ENCODE measurements at places on chromosomes 13 and 19. TPM values are rescaled to one million over a fixed set of nuclear protein-coding genes. Genes with fewer than 3 reads are reported as not detected.

DNA sequence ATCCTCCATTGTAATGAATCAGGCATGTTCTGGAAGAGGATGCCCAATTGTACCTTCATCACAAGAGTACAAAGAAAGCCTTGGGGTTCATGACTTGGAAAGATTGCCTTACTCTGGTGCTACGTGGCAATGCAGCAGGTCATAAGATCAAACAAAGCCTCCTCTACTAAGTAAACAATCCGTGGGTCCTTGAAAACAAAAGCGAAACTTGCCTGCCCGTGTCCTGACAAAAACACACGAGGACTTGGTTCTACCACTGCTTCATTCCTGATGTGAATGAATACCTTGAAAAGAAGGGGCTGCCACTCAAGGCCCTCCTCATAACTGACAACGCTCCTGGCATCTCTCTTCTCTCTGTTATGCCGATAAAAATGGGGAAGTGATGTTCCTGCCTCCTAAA, 18.9 kb downstream of the ZNF563 start:
- no peak for DNase-seq

- DNase-seq = no peak
Measured at GRCh38 chr19:2602391-2603181, 99.9 kb downstream of the GNG7 start.

DNA sequence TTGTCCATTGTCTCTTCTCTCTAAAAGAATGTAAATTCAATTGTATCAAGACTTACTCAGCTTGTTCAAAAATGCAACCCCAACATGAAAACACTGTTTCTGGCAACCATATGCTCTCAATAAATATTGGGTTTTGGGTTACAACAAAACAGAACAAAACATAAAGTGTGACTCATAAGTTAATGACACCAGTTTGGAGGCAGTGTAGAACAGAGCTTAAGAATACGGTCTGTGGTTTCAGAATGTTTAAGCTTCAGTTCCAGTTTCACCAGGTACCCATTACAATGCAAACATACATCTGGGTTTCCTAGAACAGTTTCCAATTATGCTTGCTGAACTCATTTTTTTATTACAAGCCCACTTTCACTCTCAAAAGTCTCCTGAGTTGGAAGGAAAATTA, 285.8 kb upstream of the PCDH9 start:
- no peak for DNase-seq

DNA sequence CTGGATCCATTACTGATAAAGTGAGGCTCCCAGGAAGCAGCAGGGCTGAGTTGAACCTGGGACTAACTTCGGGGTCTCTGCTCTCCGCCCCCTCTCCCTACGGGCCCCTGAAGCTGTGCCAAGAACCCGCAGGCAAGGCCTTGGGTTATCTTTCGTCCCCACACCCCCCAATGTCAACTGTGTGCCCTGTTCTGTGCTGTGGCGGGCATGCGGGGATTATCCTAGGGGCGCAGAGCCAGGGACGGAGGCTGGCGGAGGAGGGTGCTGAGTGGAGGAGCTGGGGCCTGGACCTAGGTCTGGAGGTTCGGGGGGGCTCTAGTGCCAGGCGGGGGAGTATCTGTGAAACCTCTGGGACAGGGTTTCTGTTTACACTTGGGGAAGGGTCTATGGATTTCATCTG, 26.4 kb downstream of the RFX1 start:
- DNase-seq = no peak

GRCh38 chr19:43798546-43799409, 3.5 kb downstream of the LYPD5 start:
- peak; percentile 84 for DNase-seq

GRCh38 chr19:1488282-1488601, 1.9 kb downstream of the PCSK4 start:
- no peak for DNase-seq

GRCh38 chr19:41416194-41416674, 10.9 kb downstream of the B3GNT8 start:
- no peak for DNase-seq

GRCh38 chr19:18809149-18809868, 18.2 kb upstream of the COMP start:
- no peak for DNase-seq

- no peak for DNase-seq
Measured at GRCh38 chr19:8210421-8211101, 1.4 kb downstream of the CERS4 start.

DNA sequence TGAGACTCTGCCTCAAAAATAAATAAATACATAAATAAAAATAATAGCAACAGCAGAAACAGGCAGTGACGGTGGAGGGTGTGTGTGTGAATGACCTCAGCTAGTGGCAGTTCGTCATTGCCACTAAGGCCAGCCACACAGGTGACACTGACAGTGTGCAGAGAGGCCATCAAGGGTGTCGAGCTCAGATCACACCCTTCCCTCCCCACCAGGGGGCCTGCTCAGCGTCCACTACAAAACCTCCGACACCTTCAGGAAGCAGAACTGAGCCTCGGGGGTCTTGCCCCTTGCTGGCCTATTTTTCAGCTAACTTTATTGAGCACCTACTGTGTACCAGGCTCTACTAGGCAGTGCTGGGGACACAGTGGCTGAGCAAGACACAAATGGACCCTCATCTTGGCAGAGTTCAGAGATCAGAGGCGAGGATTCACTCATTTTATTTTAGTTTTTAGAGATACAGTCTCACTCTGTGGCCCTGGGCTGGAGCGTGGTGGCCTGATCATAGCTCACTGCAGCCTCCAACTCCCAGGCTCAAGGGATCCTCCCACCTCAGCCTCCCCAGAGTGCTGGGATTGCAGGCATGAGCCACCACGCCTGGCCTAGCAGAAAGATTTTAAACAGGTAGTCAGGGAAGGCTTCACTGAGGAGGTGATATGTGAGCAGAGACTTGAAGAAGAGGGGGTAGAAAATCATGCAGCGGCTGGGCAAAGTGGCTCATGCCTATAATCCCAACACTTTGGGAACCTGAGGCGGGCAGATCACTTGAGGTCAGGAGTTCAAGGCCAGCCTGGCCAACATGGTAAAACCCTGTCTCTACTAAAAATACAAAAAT, 30.3 kb upstream of the SEMA6B start:
- DNase-seq = peak; percentile 46

DNA sequence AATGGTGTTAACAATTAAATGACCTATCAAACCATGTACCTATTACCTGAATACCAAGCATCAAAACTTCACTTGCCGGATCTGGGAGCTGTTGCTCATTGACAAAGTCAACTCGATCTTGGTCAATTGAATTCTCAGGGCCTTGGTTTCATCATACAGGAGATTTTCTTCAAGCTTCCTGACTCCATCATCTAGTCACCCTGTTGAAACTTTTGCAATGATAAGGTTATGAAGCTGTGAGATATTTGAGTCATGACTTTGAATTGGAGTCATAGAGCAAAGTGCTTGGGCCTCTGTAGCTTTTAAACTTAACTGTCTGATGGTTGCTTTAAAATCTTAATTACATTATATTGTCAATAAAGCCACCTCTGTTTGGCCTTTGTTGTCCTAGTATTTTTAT, 260.9 kb downstream of the COG6 start:
- no peak for DNase-seq

- peak; percentile 60 for DNase-seq
Measured at GRCh38 chr13:97226788-97227627, 4.9 kb downstream of the MBNL2 start.

DNA sequence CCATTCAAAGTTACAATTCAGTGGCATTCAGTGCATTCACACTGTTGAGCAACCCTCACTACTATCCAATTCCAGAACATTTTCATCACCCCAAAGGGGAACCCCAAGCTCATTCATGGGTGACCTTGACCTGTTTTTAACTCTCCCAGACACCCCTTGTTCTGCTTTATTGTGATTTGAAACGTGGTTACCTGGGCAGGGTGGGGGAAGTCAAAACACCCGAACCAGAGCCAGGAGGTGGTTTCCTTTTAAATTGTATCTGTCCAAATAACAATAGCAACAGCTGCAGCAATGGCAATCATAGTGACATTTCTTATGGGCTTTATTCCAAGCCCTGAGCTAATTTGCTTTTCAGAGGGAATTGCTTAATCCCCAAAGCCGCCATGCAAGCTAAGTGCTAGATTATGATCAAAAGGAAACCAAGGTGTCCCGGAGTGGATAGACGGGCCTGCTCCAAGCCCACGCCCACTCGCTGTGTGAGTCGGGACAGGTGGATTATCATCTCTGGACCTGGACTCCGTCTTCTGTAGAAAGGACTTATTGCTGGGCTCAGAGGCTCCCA, 6.1 kb downstream of the PTGIR start:
- peak; percentile 30 for DNase-seq

DNA sequence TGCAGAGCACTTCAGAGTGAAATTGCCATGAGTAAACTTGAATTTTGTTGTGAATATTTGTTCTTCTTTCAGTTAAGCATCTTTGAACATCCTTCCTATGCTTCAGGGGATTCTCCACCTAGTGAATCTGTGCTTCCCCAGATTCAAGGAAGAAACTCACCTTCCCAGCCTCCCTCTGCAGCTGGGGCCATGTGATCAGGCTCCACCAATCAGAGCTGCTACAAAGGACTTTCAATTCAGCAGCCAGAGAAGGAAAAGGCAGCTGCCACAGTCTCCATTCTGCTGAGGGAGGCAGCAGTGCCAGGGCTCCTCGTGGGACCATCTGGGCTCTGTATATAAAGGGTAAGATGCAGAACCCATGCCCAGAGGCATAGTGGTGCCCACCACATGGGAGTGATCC, 89.7 kb upstream of the SIAH3 start:
- no peak for DNase-seq

GRCh38 chr13:44929692-44930091, 59.6 kb downstream of the NUFIP1 start:
- DNase-seq = no peak

DNA sequence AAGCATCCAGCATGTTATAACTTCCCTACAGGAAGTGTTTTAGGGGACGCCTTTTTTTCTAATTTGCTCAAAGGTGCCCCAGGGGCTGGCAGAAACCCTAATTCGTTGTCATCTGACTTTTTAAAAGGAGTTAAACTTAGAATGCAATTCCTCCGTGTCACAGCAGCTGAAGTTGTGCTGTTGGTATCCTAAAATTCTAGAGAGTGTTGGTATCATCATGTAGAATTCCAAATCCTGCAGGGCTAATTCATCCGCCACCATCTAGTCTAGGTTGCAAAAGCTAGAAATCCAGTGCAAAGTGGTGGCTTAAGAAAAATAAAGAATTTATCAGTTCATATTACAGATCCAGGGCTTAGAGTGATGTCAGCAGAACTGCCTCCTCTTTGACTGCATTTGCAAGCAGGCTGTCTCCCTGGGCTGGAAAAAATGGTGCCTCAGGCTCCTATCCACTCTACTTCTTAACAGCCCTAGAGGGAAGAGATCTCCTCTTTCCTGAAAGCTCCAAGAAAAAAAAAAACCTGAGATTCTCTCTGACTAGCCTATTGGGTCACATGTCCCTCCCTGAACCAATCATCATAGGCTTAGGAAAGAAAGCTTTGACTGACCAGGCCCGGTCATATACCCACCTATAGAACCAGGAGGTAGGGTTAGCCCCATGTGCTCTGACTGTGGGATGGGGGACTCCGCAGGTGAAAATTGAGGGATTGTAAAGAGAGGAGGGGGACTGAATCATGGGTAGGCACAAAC, 73.0 kb downstream of the MAP4K1 start:
- DNase-seq = no peak

DNA sequence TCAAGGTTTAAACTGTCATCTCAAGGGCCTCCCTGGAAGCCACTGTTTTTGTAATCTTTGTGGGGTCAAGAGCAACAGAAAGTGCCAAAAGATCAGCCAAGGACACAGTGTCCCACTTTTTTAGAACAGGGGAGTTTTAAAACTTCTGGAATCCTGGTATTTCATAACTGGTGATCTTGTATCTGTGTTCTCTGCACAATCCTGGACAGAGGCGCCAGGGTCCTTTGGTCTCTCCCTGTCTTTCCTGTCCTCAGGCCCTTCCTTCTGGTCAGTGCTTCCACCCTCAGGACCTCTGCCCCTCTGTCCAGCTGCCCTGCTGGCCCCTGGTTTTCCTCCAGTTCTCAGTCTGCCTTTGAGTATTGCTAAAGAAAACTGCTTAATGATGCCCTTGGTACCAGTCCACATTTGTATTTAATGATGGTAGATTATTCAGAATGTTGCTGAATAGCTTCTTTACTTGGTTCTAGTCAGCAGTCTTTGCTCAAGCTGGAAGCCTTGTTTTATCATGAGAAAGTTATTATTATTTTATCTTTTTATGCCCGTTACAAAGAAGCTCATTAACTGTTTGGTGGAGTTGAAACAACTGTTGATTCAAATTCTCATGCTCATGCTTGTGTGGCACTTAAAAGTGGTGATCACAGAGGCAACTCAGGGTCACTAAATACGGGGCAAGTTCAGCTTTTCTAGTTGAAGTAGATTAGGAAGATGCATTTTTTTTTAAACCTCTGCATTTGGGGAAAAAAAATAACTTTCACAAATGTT, 47.5 kb downstream of the WASF3 start:
- DNase-seq = no peak

GRCh38 chr13:72284791-72285190, 417.8 kb upstream of the DACH1 start:
- DNase-seq = no peak

DNA sequence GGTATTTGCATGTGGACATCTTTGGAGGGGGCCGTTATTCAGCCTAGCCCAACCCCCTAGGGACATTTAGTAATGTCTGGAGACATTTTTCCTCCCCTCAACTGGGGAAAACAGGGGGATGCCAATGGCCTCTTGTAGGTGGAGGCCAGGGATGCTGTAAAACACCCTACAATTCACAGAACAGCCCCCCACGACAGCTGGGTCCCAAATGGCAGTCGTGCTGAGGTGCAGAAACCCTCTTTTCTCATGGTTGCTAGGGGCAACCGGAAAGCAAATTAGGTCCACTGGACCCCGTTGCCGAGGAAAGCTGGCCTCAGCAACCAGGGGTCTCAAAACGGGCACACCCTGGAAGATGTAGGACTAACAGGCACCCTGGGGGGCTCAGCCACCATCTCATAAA, 14.6 kb downstream of the TMEM150B start:
- no peak for DNase-seq

DNA sequence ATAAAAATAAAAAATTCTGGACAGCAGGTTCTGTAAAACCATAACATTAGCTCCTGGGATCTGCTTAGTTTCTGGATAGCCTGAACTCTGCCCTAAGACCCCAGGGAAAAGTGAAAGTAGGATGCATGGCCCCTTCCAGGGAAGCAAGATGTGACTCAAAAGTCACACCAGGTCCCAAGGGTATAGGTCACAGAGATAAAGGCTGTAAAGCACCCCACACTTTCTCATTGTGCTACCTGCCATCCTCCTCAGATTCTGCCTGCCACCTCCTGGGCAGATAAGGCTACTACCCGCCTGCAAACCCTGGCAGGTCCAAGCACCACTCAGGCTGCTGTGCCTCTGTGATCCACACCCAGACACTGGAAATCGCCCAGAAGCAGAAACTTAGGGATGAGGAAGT, 20.6 kb downstream of the FFAR2 start:
- peak; percentile 77 for DNase-seq

MIR17HG gene
- total RNA-seq = 19.5 TPM

IGFL2 gene
- not detected for total RNA-seq

RFPL4A gene
- not detected for total RNA-seq

PPFIA3 gene
- total RNA-seq = 5.0 TPM

KLK15 gene
- total RNA-seq = not detected

B3GNT3 gene
- total RNA-seq = 0.34 TPM

GIPR gene
- 6.6 TPM for total RNA-seq

KLK4 gene
- not detected for total RNA-seq
